Hypothalamus (tissue), 51 donors: ENCODE measurements at places on chromosomes 6 and 20.

- no peak for DNase-seq
These were observed 31.8 kb downstream of the B4GALT5 start for GRCh38 chr20:49681850-49682216.

GRCh38 chr6:70270287-70271005 is 32.4 kb downstream of the COL9A1 start:
- DNase-seq = no peak

DNA sequence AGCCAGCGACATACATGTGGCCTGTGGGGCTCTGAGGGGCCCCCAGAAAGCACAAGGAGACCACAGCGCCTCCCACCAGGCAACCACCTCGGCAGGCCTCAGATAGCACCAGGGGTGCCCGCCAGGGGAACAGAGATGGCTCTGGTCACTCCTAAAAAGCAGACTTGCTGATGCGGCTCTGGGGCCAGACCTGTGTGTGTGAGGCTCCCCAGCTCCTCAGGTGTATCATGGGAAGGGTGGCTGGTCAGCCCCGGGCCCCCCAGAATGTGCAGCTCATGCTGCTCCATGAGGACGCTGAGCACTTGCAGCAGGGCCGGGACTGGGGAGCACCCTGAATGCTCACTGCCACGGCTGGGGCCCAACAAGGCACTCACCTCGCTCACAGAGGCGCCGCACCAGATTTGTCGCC is 60.2 kb downstream of the PYGB start:
- DNase-seq = no peak

- DNase-seq = no peak
These were observed 54.8 kb downstream of the RNF182 start for GRCh38 chr6:13979284-13980171.

DNA sequence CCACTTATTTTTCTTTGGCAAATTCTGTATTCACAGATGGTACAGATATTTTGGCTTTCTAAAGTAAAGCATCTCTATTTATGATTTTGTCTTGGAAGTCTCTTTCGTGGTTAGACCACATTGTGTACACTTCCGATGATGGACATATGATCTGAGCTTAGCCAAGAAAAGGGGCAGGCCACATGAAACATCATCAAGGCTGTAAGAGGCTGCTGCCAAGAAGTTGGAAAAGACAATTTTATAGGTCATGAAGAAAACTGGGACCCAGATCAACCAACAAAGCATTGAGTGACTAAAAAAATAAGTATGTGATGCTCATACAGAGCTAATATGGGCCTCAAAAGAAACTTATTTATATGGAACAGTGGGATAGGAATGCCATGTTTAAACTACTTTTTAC is 266.4 kb downstream of the HAO1 start:
- no peak for DNase-seq

DNA sequence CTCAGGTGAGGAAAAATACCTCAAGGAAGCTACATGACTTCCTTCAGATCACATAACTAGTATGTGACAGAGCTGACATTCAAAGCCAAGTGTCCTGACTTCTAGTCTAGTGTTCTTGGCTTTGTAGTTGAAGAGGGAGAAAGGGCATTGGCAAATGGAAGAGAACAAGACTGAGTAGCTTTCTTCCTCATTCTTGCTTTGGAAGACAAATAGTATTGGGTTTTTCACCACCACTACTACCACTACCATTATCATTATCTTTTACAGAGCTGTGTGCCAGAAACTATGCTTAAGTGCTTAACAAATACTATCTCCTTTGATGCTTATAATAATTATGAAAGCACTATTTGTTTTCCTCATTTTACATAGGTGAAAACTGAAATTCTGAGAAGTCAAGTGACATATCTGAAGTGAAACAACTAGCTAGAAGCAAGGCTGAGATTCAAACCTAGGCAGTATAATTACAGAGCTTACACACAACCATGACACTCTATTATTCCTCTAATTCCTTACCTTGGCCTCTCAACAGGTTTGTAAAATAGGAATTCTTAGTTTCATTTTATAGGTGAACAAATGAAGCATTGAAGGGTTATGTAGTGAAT is 6.8 kb downstream of the ACSS2 start:
- no peak for DNase-seq

DNA sequence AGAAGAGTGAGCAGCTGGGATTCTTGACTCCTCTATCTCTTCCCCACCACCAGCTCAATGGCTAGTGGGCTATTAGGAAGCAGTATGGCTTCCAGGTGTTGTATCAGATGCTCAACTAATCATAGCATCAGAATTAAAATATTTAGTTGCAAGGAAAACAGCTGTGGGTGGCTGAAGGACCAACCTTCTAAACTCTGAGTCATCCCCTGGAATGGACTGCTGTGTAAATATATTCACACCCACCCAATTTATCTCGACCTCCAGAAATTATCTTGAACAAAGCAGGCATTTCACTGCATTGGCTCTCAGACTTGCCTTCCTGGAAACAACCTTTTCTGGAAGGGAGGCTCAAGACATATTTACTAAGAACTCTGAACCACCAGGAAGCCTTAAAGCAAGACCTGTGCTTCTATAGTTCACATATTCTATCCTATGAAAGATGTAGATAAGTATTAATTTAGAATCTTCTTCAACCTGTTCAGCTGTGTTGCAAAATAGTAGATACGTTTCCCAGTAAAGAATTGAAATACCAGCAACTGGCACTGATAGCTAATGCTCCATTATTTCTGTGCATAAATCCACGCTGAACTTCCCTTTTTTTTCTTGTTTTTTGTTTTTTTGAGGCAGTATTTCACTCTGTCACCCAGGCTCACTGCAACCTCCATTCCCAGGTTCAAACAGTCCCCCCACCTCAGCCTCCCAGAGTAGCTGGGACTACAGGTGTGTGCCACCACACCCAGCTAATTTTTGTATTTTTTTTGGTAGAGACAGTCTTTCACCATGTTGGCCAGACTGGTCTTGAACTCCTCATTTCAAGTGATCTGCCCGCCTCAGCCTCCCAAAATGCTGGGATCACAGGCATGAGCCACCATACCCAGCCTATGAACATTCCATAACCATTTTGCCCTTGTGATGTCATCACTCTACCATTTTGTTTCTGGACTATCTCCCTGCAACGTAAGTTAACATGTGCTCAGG is 56.9 kb upstream of the CD2AP start:
- DNase-seq = no peak

DNA sequence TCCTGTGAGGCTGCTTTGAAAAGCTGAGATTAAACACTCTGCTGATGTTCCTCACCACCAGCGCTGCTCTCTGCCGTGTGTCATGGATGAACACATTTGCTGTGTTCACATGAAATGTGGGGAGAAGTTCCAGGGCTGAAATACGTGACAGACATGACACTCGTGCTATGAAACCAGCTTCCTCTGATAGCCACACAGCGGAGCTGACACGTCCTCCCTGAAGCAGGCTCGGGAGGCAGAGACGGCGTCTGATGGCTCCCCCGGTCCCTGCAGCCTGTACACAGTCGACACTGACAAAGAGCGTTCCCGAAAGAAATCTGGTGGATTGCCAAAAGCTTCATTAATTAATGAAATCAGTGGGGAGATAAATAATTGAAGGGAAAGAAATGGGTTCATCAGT is 17.5 kb downstream of the AGPAT4 start:
- DNase-seq = no peak

DNA sequence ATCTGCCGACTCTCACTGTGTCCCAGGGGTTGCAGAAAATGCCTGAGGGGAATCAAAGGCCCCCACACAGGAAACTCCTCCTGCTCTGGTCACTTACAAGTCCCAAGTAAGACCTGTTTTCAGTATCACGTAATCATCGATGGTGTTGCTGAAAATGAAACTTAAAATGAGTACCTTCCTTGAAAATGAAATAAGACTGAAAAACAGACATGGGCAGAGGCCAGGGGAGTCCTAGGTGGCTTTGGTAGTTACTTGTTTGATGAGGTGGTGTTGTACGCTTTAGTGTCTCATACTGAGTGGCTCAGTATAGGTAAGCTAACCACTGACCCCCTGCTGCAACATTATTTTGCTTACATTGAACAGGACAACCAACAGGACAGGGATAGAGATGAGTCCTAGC is 43.0 kb upstream of the SYNCRIP start:
- no peak for DNase-seq

DNA sequence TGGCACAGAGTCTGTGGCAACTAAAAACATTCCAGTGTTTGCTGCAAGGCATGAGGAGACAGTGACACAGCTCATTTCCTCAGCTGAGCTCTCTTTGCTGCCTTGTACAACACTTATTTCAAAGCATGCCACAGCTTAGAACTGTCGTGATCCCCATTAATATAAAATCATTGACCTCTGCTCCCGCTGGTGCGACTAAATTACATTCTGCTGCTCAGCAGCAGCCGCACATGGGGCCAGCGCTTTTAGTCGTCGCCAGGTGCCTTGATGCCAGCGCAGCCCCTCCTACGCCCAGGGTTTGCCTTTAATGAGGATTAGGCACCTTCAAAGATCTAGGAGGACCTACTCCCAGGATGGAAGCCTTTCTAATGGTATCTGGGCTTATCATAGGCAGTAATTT is 717.9 kb upstream of the POU3F2 start:
- DNase-seq = no peak

- no peak for DNase-seq
These were observed 171.3 kb downstream of the TPBG start for GRCh38 chr6:82534876-82535275.

DNA sequence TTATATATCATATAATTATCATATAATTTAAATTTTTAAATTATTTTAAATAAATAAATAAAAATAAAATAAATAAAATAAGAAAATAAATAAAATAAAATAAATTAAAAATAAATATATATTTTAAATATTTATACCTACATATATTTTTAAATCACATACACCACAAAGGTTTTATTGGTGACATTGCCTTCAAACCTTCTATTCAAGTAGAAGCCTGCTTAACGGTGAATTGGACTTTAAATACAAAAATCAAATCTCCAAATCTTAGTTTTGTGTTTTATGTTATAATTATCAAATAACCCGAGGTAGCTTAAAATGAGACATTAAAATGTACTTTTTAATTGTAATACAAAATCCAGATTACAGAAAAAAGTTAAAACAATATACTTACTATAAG is 1137.8 kb downstream of the HACE1 start:
- no peak for DNase-seq

DNA sequence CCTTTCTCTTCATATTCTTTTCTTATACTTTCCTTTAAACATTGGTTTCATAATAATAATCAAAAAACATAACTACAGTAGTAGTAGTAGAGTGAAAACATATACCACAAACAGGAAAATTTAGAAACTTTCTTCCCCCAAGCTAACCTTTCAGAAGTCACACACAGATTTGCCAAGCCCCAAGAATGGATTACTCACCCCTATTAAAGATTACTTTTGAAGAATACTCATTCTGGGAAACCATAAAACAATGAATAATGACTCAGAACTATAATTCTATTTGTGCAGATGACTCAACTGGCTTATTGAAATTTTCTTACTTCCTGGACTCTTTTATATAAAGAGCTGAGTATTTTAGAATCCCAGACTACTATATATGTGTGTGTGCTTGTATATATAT is 119.4 kb upstream of the GJE1 start:
- DNase-seq = no peak

DNA sequence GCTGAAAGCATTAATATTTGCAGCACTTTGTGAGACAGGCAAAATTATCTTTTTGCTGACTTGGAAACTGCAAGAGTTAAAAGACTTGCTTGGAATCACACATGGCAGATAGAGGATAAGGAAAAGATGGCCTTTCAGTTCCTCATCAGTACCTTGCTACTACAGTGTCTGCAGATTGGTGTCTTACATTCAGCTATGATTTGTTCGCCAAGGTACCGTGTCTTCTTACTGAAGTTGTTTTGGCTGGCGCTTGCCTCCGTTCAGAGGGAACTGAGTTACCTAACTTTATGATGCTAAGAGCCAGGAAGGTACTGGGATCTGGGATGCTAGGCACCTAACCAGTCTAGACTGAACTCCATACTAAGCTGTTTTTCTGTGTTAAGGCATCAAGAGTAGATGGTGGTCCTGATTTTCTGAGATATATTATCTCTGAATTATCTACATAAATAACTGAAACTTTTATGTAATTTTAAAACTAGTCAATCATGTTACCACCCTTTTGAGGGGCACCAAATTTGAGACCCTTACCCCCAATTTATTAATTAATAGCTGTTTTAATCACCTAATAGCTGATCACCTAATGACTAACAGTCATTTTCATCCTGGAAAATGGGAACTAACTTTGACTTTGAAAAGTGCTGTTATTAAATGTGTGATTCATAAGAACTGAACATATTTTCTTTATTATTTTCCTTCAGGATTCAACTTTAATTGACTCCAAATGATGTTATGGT is 2.5 kb downstream of the WTAP start:
- DNase-seq = no peak

- DNase-seq = no peak
These were observed 8.5 kb downstream of the QRSL1 start for GRCh38 chr6:106637717-106638341.

DNA sequence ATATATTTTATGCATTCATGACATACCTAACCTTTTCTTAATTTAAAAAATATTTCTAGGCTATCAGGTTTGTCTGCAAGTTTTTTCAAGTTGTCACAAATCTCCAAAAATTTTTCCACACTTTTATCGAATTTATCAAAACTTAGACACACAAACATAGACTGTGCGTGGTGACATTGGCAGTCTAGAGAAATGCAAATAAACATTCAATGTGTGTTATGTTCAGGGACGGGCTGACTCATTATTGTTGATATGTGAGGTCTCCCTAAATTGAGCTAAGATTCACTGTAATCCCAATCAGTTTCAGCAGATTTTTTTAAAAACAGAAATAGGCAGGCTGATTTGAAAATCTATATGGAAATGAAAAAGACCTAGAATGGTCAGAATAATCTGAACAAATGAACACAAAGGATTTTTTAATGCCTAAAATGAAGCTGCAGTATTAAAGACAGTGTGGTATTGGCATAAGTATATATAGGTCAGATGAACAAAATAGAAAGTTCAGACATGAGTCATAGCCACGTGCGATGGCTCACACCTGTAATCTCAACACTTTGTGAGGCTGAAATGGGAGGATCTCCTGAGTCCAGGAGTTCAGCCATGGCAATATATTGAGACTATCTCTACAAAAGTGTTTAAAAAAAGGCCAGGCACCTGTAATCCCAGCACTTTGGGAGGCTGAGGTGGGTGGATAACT is 19.2 kb downstream of the BLTP3A start:
- no peak for DNase-seq

DNA sequence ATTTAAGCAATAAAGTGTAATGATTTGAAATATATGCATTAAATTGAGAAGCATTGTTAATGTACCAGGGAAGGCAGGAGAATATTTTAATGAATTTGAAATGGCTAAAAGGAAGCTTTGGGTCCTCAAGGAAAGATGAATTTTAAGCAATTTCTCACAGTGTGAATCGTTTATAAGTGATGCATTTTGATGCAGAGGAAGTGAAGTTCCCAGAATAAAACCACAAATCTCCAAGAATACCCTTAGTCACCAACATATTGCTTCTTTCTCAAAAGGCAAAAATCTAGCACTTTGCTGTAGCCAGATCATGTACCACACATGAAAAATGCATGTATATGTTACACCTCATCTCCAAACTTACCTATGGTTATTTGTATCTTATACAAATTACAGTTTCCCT is 11.7 kb downstream of the TPD52L1 start:
- DNase-seq = no peak
